ENCODE measurements at places on chromosomes 7 and 10.

DNA sequence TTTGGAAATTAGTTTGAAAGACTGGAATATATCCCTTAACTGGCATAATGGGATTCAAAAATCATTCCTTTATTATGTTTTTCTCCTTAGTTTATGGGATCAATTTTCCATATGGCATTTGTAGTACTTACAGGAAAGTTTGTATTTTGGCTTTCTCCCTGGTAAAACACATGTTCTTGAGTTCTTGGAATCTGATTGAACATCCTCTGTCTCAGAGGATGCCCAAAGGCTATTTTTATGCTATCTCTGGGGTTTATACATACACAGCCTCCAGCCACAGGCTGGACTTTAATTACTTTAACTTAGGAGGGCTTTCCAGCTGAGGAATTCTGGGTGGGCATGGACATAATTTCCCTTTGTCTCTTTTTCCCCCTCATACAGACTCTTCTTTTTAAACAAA, 236.4 kb downstream of the HGF start:
- no peak for DNase-seq

GRCh38 chr7:41323806-41324205, 379.1 kb downstream of the INHBA start:
- no peak for DNase-seq

- DNase-seq: no peak
Observed at GRCh38 chr10:104601166-104601565, 39.9 kb upstream of the SORCS3 start.

DNA sequence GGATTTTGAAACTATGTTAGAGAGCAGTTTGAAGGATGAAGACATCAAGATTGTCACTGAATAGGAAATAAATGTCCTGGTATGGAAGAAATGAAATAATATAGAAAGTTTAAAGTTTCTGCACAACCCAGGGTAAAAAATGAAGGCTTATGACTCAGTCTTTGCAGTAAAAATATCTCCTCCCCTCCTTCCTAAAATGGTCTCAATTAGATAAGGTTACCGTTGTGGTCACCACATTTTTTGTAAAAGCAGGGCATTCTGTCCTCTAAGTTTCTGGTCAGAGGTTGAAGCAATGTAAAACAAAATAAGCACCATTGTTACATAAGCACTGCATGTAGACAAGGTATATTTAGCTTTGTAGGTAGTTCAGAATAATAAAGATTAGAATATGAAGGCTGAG, 403.5 kb downstream of the SUGCT start:
- no peak for DNase-seq

GRCh38 chr10:17202506-17202905, 1.0 kb upstream of the TRDMT1 start:
- DNase-seq: no peak

- DNase-seq: no peak
Observed at GRCh38 chr7:148277042-148277660, 313.4 kb upstream of the C7orf33 start.

DNA sequence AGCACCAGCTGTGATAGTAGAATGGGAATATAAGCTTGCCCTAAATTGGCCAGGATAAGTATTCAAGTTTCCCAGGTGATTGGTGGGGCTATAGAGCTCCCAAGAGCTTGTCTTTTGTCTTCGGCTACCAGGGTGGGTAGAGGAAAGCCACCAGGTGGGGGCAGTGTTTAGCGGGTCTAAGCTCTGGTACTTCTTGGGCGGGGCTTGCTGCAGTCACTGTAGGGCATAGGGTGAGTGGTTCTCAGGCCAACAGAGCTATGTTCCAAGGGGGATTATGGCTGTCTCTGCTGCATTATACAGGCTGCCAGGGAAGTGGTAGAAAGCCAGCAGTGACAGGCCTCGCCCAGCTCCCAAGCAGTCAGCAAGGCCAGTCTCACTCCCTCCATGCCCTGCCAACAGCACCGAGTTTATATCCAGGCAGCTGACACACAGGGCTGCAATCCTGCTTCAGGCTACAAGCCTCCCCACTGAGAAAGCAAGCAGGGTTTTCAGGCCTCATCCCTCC, 110.7 kb downstream of the ZNF467 start:
- peak; percentile 44 for DNase-seq

- no peak for DNase-seq
Observed at GRCh38 chr7:64509583-64509982, 53.3 kb downstream of the ZNF680 start.

- no peak for DNase-seq
Observed at GRCh38 chr10:34932235-34932634, 117.1 kb upstream of the PARD3 start.

DNA sequence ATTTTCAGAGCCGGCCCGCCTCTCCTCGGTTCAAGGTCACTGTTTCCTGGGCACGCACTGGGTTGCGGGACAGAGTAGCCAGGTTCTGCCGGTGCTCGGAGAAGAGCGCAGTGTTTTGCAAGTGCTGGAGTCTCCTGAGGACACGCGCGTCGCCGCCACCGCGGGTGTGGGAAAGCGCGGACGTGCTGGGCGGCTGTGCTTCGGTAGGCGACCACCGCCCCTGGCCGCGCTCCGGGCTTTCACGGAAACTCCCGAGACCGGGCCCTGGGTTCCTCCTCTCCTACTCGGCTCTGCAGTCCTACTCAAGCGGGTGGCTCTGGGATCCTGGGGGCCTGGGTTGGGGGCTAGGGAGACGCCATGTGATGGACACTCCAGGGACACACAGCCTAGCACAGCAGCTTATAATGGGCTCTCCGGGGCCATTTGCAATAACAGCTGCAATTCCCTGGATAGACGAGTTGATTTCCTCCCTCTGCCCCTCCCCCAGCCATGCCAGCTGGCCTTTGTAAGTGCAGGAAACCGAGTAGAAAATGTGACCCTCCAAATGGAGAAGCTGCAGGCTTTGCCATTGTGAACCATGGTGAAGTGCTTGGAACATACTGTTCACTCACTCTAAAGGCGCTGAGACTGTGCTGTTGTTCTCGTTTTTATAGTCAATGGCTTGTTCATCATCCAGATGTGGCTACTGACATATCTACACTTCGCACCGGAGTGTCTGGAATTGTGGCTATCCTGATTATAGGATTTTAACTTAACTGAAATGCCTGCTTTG, 2.1 kb downstream of the FRAT1 start:
- no peak for DNase-seq

DNA sequence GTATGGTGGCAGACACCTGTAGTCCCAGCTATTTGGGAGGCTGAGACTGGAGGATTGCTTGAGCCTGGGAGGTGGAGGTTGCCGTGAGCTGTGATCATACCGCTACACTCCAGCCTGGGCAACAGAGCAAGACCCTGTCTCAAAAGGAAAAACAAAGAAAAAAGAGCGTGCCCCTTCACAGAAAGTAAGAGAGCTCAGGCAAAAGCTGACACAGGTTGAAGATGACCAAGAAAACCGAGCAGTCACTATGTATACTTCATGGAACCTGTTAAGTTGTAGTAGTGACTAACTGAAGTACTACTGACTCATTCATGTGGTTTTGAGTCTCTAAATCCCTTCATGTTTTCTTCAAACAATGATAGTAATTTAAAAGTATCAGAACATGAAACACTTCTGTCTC, 1.2 kb upstream of the PRRT4 start:
- no peak for DNase-seq

DNA sequence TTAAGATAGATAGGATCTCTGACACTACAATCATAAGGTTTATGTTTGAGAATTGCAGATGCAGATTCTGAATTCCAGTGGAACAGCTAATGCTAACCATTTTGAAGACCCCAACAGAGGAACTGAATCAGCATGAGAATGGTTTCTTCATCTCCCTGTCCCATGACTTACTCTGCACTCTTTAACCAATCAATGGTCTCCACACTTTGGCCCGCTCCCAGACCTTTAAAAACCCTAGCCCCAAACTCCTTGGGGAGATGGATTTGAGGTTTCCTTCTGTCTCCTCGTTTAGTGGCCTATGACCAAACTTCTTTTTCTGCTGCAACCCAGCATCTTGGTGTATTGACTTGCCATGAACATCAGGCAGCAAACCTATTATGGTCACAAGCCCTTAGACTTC, 804.9 kb downstream of the LRMDA start:
- DNase-seq: no peak

DNA sequence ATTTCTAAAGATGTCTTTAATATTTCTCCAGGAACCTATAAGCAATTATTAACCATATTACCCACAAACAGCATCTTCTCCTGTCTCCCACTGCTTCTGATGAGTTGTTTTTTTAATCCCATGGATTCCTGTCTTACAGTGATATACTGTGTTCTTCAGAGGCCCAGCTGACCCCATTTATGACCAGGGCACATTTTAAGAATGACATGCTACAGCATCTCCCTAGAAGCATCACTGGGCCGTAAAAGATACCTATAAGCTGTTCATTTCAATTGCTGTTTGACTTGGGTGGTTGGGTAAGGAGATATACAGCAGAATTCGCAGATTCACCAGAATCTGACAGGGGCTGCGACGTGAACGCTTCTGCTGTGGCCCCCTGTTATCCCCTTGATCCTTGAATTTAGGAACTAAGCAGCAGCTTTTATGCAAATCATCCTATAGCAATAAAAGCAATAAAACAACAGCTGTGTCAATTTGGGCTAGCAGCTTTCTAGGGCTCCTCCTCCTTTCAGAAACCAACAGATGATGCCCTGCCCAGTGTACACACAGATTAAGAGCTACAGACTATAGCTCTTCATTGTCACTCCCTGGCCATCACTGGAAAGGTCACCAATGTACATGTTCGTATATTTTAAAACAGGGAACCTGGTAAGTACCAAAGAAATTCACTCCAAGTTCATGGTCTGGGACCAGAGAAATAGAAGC, 86.8 kb downstream of the CPEB3 start:
- no peak for DNase-seq

- DNase-seq: no peak
Observed at GRCh38 chr7:135808206-135808605, 59.6 kb upstream of the FAM180A start.

- DNase-seq: no peak
Observed at GRCh38 chr10:102814873-102815661, 22.1 kb downstream of the CYP17A1 start.

DNA sequence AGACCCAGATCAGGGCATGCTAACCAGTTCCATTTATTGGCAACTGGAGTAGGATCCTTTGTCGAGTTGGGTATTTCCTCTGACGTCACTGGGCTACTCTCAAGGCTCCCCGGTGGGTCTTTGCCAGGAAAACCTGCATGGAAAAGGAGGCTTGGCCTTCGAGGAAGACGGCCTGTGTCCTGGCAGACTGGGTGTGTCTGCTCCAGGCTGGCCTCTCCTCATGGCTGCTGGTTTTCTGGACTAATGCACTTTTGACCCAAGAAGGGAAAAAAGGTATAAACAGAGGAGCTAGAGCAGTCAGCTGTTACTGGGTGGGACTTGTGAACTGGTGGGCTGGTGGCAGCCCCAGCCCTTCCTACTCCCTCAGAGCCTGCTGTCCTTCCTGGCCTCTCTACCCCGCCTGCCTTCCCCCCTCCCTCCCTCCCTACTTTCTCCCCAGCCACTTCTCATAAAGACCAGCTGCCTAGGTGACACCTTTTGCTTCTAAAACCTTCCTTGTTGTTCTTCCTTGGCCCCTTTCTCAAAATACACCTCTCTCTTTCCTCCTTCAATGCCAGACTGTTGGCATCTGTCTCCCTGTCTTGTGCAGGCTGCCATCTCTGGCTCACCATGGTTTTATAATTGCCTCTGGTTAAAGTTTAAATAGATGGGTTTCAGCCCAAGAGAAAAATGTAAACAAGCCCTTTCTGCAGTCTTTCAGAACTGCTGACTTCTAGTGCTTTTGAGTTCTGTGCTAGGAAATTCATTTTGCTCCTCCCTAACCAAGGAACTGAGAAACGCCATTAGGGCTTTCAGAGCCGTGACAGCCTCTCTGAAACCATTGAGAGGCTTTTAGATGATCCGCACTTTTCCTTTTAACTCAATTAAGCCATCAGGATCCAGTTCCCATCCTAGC, 101.8 kb upstream of the MKLN1 start:
- DNase-seq: no peak

- DNase-seq: no peak
Observed at GRCh38 chr10:15558136-15558535, 161.6 kb downstream of the ITGA8 start.

DNA sequence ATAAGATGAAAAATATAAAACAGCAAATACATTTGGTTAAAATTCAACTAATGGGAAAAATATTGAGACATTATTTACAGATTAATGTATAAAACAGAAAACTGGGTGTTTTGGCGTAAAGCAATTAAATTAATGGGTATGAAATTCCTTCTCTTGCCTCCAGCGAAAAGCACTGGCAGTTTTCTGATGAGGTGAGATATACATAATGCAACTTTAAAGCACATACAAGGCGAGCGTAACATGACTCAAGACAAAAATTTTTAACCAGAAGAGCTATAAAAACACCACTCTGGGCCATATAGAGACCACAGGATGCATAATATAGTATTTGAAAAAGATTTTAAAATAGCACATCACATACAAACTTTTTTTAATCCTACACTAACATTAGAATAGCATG, 120.6 kb downstream of the ODAD2 start:
- no peak for DNase-seq

GRCh38 chr7:101555921-101556275, 73.2 kb downstream of the MYL10 start:
- DNase-seq: no peak

DNA sequence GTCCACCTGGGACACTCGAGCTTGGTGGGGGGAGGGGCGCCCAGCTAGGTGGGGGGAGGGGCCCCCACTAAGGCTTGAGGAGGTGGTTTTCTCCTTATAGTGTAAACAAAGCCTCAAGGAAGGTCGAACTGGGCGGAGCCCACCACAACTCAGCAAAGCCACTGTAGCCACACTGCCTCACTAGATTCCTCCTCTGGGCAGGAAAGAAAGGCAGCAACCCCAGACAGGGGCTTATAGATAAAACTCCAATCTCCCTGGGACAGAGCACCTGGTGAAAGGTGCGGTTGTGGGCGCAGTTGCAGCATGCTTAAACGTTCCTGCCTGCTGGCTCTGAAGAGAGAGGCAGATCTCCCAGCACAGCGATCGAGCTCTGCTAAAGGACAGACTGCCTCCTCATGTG, 133.1 kb downstream of the SNX13 start:
- no peak for DNase-seq

GRCh38 chr7:43044511-43044910, 67.9 kb upstream of the HECW1 start:
- no peak for DNase-seq

- DNase-seq: no peak
Observed at GRCh38 chr7:105840981-105841749, 35.2 kb downstream of the ATXN7L1 start.

- no peak for DNase-seq
Observed at GRCh38 chr10:95637911-95638310, 18.6 kb downstream of the ALDH18A1 start.

GRCh38 chr7:8254667-8255066, 7.3 kb downstream of the ICA1 start:
- DNase-seq: no peak

DNA sequence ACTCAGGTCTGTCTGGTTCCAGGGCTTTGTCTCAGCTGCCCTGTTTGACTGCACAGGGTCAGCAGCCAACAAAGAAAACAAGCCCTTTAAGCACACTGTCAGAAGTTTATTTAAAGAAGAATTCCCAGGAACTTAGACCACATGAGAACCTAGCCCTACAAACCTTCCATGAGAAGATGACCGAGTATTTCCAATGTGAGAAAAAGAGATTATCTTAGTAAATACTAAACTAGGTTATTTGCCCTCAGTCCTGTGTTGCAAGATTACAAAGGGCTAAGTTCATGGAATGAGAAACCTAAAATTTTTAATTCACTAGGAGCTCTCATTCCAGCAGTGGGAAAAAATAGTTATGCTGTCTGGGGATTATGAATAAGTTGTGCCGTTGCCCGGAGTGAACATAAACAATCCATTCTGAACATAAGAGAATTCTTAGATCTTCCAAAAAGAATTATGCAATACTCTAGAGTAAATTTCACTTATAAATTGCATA, 46.7 kb downstream of the NOC3L start:
- no peak for DNase-seq
